GM23338 (cell line): ENCODE measurements at places on chromosomes 1 and 21. TPM values are rescaled to one million over a fixed set of nuclear protein-coding genes. Genes with fewer than 3 reads are reported as not detected.

CCDC190 gene
- not detected in 2 replicates for total RNA-seq

KLHDC9 gene
- 5.6 and 6.3 TPM in 2 replicates for total RNA-seq

CDK11B gene
- 19.8 and 22.4 TPM in 2 replicates for total RNA-seq

FCGR3A gene
- not detected in 2 replicates for total RNA-seq

SH2D5 gene
- total RNA-seq, result 24.8 and 29.2 TPM in 2 replicates

ATP1A4 gene
- total RNA-seq, result 0.23 and 0.63 TPM in 2 replicates

HNRNPR gene
- 147 and 169 TPM in 2 replicates for total RNA-seq

RAB25 gene
- 21.3 and 30.0 TPM in 2 replicates for total RNA-seq

DNA sequence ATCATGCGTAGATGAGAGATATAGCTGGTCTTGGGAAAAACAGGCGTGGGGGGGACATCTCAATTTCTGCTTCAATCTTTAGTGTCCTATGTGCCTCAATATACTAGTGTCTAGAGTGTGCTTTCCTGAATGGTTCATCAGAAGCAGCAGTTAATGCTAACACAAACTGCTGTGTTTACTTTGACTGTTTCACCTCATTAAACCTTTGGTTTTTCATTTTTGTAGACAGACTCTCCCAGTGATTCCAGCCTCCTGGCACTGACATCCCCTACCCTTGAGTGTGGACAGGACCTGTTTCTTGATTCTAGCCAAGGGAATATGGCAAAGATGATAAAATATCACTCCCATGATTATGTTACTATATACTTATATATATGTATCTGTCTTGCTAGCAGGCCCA, 37.6 kb downstream of the ZYG11A start:
- DNase-seq, result no peak

DNA sequence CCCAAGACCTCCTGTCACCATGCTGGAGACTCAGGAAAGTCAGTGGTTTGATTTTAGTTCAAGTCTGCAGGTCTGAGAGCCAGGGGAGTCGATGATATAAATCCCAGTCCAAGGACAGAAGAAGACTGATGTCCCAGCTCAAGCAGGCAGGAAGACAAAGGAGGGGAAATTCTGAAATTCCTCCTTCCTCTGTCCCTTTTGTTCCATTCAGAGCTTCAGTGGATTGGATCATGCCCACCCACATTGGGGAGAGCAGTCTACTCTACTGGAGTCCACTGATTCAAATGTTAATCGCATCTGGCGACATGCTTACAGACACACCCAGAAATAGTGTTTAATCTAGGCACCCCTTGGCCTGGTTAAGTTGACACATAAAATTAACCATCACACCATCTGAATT, 7.2 kb upstream of the ADAMTS1 start:
- DNase-seq, result peak; percentile 64

DNA sequence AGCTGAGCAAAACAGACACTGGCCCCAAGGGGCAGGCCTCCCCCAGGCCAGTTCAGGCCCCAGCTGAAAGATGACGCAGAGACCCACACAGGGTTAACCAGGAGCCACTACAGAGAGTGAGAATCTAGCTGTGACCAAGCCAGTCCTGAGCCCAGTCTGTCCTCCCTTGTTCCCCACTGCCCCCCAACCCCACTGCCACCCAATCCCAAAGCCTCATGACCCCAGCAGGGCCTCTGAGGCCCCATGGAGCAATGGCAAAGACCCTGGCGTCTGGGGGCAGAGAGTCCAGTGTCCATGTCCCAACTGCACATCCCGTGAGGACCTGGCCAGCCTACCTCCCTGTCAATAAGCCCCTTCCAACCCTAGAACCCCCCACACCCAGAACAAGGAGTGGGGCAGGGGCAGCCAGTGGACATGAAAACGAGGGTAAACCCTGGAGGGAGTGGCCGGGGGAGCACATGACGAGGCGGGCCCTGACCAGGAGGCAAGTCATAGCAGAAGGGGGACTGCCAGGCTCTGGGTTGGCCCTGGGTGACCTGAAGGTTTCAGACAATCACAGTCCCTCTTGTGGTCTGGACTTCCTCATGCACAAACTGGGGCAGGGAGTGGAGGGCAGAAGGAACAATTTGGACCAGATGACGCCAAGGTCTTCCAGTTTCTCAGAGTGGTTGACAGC, 100.5 kb downstream of the GLIS1 start:
- no peak for DNase-seq

GRCh38 chr1:153367090-153367489, 8.3 kb downstream of the S100A12 start:
- no peak for DNase-seq

GRCh38 chr1:25580927-25581326, 35.7 kb upstream of the MAN1C1 start:
- peak; percentile 75 for DNase-seq

- DNase-seq, result no peak
Observed at GRCh38 chr1:156045076-156045475, 8.5 kb downstream of the UBQLN4 start.

DNA sequence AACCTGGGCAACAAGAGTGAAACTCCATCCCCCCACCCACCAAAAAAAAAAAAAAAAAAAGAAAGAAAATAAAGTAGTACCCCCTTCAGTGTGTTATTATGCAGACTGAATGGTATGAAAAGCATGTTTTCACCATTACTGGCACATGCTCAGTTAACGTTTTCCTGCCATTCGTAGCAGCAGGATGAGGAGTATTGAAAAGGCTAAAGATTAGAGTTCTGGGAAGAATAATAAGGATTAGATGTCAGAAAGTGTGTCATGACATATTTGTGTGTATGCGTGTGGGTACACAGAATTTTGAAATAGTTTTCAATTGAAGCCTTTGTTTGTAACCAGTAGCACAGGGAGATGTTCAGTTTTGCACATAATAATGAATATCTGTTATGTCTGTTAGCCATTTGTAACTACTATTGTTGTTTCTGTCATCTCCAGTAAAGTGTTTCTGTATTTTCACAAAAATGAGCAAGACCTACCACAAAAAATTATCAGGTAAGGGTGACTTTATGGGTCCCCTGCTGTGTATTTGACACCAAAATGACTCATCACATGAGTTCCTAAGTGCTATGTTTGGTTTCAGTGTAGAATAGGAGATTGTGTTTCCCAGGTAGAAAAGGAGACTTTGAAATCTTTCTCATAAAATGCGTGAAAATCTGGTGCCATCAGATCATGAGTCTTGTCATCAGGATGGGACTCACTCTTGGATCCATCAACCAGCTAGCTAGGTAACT, 358.9 kb downstream of the DISC1 start:
- DNase-seq, result no peak

DNA sequence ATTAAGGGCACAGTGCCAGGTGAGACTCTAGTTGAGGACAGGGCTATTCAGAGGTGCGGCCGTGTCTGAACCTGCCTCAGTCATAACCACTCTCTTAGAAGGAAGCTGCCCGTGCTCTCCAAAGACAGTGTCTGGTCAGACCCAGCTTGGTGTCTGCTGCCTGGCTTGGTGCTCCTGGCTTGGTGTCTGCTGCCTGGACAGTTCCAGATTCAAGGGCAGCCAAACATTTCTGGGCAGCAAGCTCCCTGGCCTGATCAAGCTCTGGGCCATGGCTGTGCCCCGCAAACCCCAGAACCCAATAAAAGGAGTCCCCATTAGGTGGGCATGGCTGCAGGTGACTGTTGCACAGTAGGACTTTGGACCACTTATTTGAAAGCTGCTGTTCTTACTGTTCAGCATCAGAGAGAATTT, 27.7 kb downstream of the NEK2 start:
- no peak for DNase-seq

- DNase-seq, result peak; percentile 63
Observed at GRCh38 chr1:113701429-113701828, 57.9 kb downstream of the PHTF1 start.
